Activated naive CD8-positive, alpha-beta T cell treated with anti-CD3 and anti-CD28 coated beads, Interleukin-2, amount 10 ng/mL, durations not matched to agents 7 days and 5 days (primary cell): ENCODE measurements at places on chromosomes 11 and 22.

DNA sequence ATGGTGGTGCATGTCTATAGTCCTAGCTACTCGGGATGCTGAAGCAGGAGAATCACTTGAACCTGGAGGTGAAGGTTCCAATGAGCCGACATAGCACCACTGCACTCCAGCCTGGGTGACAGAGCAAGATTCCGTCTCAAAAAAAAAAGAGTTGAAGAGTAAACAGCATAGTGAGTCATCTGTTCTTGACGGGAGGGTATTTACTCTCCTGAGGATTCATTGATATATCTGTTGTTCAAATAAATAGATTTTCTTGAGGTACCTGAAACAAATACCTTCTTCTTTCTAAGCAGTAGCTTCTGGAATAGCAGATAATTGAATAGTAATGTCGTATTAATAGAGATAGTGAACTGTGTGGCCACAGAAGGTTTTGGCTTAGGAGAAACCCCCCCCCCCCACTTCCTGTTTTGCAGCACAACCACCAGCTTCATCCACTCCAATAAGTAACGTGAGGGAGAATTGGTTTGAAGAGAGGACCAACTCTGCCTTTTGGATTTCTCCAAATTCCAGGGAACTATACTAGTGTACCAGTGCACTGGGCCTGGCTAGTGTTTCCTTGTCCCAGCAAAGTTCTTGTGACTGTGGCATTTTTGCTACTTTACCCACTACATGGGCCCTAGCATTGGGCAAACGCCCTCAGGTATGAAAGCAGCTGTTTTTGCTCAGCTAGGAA, 90.0 kb downstream of the PRMT3 start:
- no peak for DNase-seq

- no peak for DNase-seq
Observed at GRCh38 chr11:96655474-96655873, 265.7 kb downstream of the JRKL start.

GRCh38 chr11:12079726-12080556, 30.4 kb upstream of the MICAL2 start:
- DNase-seq, result no peak

DNA sequence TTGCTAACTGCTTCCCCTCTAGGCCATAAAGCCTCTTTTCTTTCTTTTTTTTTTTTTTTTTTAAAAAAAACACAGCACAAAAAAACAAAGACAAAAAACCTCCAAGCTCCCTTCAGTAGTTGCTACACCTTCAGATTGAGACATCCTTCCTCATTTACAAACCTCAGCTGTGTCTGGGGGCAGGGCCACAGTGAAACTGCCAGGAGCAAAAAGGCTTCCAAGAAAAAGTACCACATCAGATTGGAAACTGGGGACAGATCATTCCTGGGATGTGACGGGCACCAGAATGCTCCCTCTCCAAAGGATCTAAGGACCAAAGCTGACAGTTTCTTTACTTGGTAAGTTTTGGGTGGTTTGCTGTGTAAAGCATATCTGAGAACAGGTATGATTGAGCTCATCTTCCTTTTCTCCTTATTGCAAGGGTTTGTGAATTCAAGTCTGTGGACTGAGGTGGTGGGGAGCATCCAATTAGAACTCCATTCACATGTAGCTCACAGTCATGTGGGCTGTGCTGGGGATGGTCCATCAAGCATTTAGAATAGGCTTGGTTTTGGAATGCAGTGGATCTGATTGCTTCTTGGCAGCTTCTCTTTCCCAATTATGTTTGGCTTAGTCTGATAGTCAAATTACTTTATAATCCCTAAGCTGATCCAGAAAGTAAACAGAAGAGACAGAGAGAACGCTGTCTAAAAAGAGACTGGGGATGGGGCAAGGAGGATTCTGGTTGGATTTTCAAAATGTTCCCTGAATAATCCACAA, 705 bp downstream of the BBOX1 start:
- no peak for DNase-seq

GRCh38 chr11:108891909-108892511, 227.1 kb downstream of the DDX10 start:
- DNase-seq, result no peak

- DNase-seq, result no peak
Observed at GRCh38 chr11:106389101-106389500, 311.6 kb downstream of the AASDHPPT start.
